ENCODE measurements at places on chromosomes 3 and 15. TPM values are rescaled to one million over a fixed set of nuclear protein-coding genes. Genes with fewer than 3 reads are reported as not detected.
A peak's percentile ranks its signal among the peaks of the same experiment; 100 is the strongest.

DNA sequence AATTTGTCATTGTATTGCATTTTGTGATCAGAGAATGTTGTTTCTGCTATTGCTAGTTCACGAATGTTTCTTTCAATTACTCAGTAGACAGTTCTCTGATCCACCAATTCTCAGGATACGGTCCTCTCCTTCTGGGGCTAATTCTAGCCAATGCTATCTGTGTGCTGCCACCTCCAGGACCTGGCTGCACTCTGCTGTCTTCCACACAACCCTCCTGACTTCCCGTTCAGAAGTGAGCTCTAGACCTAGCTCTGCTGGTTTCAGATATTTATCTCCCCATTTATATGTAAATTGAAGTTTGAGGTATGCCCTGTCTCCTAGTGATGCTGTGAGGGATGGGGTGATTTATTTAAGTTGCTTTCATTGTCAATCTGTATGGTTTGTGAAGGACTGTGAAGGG, 21.7 kb upstream of the UBL7 start:
- H3K4me3 ChIP-seq, result no peak overlapping the region
- no peaks in the 10 kb centered on the region for H3K36me3 ChIP-seq
- no peaks in the 10 kb centered on the region for H3K27me3 ChIP-seq
- no peak for DNase-seq
- no peaks in the 10 kb centered on the region for H3K4me1 ChIP-seq

DNA sequence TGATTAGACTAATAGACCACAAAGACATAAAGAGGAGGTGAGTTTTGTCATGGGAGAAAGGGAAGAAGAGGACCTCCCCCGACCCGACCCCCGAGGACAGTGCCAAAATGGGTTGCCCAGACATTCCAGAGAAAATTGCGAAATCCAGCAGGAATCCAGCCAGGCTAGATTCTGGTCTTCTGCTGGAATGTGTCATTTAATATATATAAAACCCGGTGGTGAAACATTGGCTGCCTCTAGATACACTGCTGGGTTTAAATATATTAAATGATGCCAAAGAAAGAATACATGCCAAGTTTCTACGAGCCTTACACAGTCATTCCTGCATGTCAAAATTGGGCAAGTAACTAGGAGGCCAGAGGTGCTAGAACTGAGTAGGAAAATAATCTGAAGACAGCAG, 45.3 kb upstream of the SPESP1 start:
- H3K36me3 ChIP-seq, result no peaks in the 10 kb centered on the region
- DNase-seq, result peak; percentile 25
- no peaks in the 10 kb centered on the region for H3K4me1 ChIP-seq
- H3K27ac ChIP-seq, result no peak overlapping the region
- peaks cover 27% of the 10 kb centered on the region for H3K27me3 ChIP-seq

- no peak overlapping the region for H3K4me3 ChIP-seq
- H3K4me1 ChIP-seq, result no peaks in the 10 kb centered on the region
- no peak overlapping the region for H3K27ac ChIP-seq
- H3K27me3 ChIP-seq, result no peaks in the 10 kb centered on the region
Observed at GRCh38 chr3:94709249-94709902, 646.5 kb downstream of the NSUN3 start.

The DPPA2 gene
- not detected for total RNA-seq

DNA sequence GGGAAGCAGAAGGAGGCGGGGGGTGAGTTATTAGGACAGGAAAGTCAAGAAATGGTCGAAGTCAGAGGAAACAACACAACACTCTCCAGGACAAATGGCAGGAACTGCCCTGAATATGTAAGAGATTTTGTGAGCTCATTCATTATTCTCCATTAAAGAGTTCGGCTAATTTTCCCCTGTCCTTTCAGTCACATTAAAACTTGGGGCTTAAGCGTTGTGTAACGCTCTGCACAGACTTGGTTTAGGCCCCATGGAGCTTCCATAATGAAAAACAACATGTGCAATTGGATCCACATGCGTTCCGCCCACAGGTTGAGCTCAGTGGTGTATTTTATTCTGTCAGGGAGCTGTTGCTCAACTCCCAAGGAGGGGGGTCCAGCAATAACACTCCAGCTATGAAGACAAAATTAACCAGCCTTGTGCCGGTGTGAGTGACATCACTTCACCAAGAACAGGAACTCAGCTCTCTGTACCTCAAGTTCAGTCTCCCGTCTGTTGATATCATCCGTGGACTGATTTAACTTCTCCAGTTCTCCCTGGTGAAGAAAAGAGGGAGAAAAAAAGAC, 2.3 kb downstream of the SH3BP5 start:
- H3K4me1 ChIP-seq, result peaks cover 22% of the 10 kb centered on the region
- H3K27ac ChIP-seq, result no peak overlapping the region
- H3K4me3 ChIP-seq, result no peak overlapping the region
- no peaks in the 10 kb centered on the region for H3K27me3 ChIP-seq

The TUSC7 gene
- not detected for total RNA-seq
